ENCODE measurements at places on chromosomes 2 and 18.

DNA sequence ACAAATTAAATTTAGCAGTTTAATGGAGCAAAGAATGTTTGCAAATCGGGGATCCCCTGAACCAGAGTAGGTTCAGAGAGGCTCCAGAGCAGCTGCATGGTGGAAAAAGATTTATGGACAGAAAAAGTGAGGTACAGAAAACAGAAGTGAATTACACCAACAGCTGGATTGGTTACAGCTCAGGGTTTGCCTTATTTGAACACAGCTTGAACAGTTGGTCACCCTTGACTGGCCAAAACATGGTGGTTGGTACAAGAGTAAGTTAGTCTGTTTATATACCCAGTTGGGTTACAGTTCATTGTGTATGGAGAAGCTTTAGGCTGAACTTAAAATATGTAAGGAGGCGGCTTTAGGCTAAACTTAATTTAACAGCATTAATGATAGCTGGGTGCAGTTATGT, 5.4 kb upstream of the CDCA7 start:
- no peak for DNase-seq

DNA sequence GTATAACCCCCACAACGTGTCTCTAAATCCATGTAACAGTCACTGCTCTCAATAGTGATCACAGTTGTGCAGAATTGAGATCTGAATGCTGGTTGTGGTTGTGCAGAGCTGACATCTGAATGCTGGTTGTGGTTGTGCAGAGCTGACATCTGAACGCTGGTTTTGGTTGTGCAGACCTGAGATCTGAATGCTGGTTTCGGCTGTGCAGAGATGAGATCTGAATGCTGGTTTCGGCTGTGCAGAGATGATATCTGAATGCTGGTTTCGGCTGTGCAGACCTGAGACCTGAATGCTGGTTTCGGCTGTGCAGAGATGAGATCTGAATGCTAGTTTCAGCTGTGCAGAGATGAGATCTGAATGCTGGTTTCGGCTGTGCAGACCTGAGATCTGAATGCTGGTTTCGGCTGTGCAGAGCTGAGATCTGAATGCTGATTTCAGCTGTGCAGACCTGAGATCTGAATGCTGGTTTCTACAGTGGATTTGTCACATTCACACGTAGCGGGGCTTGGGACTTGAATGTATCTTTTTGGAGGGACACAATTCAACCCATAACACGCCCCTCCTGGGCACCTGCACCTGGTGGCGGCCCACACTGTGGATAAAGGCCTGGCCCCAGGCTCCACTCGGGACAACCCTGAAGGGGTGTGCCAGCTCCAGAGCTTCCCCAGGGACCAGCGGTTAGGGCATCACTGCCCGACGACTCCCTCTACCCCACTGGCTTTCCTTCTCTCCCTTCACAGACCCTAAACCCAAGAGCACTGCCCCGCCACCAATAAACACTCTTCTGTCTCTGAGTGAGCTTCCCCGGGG, 51.1 kb upstream of the SLC66A3 start:
- no peak for DNase-seq

- no peak for DNase-seq
These were observed 169.3 kb upstream of the NXPH2 start for GRCh38 chr2:138949517-138949916.

DNA sequence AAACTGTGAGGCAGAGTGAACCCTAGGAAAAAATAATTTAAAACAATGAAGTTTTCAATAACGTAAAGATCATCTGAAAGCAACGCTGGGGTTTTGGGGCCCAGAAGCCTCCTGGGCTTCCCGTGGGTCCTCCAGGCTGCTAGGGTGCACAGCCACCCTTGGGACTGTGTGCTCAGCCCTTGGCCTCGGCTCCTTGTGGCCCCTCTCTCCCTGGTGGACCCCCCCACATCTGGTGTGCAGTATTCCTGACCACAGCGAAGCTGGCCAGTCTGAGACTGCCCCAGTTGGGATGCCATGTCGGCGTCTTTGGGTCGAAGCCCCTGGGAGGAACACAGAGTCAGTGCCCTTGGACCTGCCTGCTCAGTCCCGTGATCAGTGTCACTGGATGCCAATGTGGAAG, 53.0 kb downstream of the ACKR3 start:
- no peak for DNase-seq

DNA sequence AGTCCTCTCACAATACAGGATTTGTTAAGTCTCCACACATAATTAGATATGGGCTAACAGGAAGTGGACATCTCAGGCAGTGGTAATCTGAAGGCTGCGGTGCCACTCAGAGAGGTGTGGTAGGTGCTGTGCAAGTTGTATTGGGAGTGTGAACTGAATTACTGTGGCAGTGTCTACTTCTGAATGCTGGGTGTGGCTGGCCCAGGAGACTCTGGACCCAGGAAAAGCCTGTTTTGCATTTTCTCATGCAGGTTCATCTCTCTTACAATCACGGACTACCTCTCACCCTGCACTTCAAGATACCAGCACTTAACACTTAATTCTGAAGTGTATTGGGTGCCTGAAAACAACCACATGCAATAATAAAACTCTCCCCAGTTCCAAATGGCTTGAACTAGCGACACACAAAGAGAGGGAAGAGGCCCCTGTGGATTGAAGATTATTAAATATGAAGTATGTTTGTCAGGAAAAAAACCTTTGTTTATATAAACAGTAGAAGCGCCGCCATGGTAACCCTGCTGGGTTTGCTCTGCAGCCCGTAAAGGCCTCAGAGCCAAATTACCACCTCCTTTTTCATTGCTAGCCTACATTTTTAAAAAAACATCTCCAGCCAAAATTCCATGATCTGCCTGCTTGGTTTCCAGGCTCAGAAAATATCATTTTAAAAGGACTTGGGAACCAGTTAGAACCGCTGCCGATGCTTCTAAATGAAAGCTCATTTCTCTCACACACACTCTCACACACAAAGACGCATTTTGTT, 77.5 kb downstream of the GFPT1 start:
- DNase-seq, result no peak

DNA sequence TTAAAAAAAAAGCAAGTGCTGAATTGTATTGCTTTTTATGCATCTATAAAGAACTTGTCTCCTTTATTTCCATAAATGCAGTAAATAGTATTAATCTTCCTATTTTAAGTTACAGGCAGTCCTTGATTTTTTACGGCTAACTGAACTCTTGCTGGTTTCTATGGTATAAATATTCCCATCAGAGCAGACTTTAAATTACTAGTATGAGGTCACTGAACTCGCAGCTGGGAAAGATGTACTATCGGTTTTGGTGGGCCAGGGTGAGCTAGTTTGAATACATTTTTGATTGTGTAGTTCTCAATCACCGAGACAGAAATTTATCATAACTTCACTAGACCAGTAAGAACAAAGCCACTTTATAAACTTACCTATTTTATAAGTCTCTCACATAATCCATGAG, 20.9 kb upstream of the KDSR start:
- no peak for DNase-seq

DNA sequence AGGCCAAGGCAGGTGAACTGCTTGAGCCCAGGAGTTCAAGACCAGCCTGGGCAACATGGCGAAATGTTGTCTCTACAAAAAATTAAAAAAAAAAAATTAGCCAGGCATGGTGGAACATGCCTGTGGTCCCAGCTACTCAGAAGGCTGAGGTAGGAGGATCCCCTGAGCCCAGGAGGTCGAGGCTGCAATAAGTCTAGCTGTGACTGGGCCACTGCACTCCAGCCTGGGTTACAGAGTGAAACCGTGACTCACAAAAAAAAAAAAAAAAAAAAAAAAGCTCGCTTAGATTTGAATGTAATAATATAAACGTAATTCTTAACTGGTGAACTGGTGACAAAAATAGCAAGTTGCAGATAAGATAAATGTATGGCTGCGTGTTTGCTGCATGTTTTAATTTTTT, 56.5 kb downstream of the TFCP2L1 start:
- DNase-seq, result no peak

DNA sequence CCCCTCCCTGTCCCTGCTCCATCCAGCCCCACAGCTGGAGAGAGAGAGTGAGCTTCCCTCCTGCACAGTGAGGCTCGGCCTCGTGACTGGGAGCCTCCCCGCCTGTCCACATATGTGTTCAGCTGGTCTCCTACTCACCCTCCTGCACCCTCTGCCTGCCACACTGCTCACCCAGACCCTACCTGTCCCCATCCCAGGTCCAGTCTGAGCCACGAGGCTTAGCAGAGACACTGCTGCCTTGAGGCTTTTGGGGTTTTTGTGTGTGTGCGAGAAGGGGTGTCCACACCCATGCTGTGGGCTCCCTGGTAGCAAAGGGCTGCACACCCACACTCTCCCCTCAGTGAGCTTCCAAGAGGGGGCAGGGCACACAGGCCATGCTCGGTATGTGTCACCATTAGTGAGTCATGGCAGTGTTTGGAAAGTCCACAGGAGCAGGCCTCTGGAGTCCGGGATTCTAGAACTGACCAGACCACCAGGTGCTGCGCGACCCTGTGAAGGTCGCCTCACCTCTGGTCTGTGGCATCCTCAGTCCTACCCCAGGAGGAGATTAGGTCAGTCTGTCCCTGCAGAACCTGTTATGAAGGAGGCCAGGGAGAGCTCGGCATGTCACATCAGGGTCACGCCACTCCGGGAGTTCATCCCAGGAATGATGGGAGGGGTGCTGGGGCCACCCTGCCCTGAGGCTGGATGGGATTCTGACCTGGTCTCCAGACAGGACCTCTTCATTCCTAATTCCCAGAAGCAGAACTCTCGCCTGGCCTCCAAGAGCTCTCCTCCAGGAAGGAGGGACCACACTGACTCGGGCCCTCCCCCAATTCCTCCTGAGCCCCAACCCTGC, 39.9 kb upstream of the SMAD7 start:
- DNase-seq, result no peak

GRCh38 chr2:73917696-73918207, 8.9 kb upstream of the DGUOK start:
- DNase-seq, result no peak

- DNase-seq, result no peak
These were observed 11.5 kb upstream of the LAPTM4A start for GRCh38 chr2:20062615-20063545.

DNA sequence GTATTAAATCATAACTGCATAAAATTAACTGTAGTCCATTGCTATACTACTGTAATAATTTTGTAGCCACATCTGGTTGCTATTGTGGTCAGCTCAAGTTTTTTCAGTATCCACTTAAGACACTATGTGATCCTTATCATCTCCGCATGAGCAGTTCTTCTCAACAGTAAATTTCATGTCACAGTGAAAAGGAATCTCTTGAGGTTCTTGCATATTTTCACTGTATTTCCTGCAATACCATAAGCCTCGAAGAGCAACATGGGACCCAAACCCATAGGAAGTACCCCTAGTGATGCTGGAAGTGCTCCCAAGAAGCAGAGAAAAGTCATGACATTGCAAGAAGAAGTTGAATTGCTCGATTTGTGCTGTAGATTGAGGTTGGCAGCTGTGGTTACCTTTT, 86.7 kb downstream of the LDLRAD4 start:
- no peak for DNase-seq

DNA sequence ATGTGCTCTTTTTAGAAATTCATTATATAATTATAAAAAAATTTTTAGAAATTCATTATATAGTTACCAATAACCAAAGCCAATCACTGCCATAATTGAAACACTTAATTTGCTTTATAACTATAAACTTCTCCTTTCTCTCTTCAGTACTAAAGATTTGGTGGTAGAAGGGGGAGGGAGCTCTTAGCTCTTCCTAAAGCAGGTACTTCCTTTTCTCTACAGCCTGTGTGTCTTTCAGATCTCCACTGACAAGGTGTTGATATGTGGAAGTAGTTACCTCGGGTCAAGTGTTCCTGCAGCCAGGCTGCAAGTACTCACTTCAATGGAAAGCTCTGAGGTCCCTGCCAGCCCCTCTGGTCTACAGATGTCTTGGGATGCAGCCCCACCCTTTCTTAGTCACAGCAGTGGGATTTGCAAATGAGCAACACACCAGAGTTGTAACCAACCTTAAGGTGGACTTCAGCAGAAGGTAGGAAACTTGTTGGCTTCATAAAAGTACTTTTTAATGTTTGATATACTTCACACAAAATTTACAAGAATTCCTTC, 690.0 kb downstream of the ARHGAP15 start:
- DNase-seq, result no peak

DNA sequence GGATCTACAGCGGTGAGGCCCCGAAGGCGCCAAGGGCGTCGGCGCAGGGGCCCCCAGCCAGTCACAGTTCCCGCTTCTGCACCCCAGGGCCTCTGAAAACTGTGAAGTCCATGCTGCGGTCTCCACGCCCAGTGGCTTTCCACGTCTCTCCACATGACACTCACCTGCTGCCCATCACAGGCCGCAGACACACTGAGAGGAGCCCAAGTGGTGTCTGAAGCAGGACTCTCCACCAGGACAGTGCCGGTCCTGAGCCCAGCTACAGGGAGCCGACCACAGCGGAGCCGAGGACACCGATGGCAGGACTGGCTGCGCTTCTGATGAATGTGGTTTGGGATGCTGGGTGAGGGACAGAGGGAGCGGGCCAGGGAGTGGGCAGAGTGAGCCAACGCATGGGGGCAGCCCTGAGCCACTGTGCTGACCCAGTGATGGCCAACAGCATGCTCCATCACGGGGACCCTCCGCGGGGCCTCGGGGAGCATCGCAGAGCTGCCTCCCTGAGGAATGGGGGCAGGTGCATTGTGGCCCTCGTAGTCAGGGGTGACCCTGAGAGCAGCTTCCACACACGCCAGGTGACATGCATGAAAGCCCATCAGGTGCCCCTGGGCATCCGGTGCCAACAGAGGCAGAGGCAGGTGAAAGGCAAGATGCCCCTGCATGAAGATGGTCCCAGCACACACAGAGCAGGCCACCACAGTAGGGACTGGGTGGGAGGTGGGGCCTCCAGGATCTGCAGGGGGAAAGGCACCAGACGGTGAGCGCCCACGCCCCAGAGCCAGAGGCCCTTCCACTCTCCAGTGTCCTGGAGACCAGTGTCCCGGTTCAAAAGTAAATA, 116.6 kb downstream of the HDAC4 start:
- no peak for DNase-seq

DNA sequence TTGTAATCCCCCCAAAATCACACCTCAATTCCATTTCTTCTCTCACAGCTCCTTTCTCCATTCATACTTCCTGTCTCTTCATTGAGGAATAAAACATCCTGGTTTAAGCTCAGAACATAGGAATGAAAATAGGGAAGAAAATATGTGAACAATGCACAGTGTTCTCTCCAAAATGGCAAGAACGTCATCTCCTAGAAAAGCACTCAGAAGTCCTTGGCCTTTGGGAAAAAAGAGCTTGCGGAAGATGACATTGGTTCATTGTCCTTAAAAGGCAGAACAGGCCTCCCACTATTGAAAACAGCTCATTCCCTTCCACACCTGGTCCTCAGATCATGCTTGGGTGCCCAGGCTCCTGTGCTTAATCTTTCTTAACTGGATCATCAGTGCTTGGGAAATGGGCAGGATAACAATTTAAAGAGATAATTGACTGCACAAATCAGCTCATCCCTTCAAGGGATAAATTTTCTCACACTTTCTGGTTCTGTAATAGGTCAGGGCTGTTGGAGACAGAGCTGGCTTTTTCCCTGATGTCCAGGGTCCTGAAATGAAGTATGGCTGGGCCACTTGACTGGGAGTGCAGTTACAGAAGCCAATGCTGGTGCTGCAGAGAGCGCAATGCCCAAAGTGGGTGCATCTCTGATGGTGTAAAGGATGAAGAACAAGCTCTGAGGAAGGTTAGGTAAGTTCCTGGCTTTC, 69.2 kb downstream of the MARCHF4 start:
- DNase-seq, result no peak

GRCh38 chr2:175036582-175037018, 31.4 kb upstream of the CHN1 start:
- DNase-seq, result no peak

Measured in activated naive CD4-positive, alpha-beta T cell (primary cell).